ENCODE measurements at places on chromosomes 7 and 10.

GRCh38 chr7:42770114-42770513 is 141.8 kb downstream of the C7orf25 start:
- DNase-seq = no peak

DNA sequence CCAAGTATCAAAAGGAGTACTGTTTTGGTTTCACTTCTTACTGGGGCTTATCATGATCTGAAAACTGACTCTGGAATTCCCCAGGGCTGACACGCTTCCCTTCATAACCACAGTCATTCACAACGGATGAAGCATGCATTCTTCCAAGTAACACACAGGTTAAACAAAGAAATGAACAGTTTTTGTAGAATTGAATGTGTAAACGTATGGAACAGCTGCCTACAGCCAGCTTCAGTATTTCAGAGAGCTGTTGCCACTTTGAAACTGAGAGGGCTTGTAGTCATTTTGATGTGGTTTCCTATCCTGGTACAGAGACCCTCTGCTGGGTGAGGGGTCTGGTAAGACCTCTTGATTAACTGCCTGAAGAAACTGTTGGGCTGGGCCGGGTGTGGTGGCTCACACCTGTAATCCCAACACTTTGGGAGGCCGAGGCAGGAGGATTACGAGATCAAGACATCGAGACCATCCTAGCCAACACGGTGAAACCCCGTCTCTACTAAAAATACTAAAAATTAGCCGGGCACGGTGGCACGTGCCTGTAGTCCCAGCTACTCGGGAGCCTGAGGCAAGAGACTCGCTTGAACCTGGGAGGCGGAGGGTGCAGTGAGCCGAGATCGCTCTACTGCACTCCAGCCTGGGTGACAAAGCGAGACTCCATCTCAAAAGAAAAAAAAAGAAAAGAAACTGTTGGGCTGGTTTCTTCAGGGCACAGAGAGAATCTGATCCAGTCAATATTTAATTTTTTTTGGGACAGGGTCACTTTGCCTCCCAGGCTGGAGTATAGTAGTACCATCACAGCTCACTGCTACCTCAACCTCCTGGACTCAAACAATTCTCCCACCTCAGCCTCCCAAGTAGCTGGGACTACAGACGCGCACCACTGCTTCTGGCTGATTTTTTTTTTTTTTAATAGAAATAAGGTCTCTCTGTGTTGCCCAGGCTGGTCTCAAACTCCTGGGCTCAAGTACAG is 4.7 kb downstream of the NFE2L3 start:
- DNase-seq = peak; percentile 80

DNA sequence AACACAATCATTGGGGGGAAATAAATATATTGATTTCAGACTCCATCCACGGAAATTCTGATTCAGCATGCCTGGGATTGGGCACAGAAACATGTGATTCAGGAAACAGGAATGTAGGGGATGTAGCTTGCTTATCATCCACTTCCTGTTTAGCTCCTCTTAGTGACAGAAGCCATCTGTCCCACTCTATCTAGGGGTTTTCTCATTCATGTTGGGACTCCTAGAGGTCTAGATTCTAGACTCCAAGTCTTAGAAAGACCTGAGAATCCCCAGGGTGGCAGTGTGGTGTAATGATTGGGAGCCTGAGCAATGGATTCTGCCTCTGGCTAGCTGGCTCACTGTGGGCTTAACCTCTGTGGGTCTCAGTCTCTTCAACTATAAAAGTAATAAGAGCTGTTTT is 67.9 kb downstream of the CDK1 start:
- DNase-seq = no peak

DNA sequence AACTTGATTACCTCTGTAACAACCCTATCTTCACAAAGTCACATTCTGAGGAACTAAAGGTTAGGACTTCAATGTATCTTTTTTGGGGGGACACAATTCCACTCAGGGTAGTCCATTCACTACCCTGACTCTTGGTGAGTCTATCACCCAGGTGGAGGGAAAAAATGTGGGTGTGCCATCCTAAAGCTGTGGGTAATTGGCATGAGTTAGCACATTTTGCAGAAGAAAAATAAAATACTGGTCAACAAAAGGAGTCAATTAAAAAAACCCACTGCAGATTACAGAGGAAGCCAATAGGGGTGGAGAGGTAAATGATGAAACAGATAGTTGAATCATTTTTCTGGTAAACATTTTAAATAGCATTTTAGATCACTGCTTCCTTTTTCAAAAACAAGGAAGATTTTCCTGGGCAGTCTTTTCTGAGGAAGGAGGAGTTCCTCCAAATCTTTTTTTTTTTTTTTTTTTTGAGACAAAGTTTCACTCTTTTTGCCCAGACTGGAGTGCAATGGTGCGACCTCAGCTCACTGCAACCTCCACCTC is 5.1 kb upstream of the BLVRA start:
- DNase-seq = no peak

- DNase-seq = no peak
Observed at GRCh38 chr7:7151285-7151684, 31.1 kb upstream of the C1GALT1 start.

- DNase-seq = no peak
Observed at GRCh38 chr7:151226560-151226874, 488 bp downstream of the ABCF2 start.

GRCh38 chr7:84744385-84744784 is 442.5 kb downstream of the SEMA3D start:
- DNase-seq = no peak

DNA sequence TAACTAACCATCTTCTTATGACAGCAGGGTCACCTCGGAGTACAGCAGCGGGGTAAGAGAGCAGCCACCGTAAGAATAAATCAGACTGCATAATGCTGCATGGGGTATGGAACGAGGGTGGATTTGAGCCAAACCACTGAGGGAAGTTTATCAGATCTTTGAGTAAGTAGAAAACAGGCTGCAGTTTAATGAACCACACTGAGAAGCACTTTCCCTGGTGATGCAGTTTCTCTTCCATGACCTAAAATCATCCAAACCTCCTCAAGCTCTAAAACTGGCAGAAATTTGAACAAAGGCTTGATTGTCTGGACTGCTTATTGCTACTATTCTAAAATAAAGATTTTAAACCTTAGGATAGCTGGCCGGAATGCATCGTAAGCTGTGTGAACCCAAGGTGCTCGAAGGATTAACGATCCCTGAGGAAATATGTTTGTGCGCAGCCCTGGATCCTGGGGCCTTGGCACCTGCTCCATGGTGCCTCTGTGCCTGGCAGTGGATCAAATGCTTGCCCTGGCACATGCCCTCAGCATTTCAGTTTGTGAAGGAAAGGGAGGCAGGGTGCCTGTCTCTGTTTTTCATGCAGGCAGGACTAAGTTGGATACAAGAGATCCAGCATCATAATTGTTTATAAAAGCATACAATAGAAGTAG is 322.7 kb downstream of the LHFPL3 start:
- no peak for DNase-seq

- DNase-seq = no peak
Observed at GRCh38 chr7:47379629-47380324, 202.1 kb downstream of the TNS3 start.

GRCh38 chr7:90411510-90411909 is 8.2 kb downstream of the CLDN12 start:
- no peak for DNase-seq

- DNase-seq = no peak
Observed at GRCh38 chr7:15687546-15688278, 1.2 kb upstream of the MEOX2 start.

DNA sequence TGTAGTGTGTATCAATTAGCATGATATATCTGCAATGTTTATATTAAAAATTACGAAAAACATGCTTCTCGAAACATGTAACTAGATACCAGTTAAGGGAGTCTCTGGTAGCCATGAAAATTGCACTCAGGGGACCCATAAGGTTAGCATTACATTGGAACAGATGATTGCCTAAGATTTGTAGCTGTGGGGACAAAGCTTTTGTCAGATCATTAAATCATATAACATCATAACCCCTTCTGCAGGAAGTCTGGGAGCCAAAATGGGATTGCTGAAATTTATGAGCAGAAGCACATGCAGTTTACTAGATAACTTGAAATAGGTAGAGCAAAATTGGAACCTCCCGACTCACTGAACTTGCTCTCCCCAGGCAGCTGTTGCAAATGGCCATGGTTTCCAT is 235.0 kb upstream of the IGFBP3 start:
- DNase-seq = no peak

DNA sequence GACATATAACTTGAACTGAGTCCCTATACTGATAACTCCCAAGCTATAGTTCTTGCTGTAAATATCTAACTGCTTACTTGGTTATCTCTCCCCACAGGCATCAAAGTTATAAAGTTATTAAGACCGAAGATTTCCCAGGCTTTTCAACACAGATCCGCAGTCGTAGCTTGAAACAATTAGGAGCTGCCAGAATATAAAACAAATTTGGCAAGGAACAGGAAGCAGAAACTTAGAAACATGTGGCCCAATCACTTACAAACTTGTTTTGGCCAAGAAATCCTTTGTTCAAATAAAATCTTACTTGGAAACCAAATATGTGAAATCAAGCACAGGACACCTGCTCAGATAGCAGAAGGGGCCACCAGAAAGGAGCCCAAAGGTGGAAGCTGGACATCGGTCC is 9.0 kb downstream of the SLC16A12 start:
- no peak for DNase-seq

DNA sequence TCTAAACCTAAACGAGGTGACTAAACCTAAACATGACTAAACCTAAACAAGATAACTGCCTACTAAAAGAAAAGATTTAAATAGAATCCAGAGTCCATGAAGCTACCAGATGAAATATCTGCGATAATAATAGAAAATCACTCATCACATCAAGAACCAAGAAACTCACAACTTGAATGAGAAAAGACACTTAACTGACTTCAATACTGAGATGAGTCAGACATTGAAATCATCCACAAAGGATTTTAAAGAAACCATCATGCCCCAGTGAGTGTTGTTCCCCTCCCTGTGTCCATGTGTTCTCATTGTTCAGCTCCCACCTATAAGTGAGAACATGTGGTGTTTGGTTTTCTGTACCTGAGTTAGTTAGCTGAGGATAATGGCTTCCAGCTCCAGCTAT is 416.0 kb downstream of the CALN1 start:
- no peak for DNase-seq

DNA sequence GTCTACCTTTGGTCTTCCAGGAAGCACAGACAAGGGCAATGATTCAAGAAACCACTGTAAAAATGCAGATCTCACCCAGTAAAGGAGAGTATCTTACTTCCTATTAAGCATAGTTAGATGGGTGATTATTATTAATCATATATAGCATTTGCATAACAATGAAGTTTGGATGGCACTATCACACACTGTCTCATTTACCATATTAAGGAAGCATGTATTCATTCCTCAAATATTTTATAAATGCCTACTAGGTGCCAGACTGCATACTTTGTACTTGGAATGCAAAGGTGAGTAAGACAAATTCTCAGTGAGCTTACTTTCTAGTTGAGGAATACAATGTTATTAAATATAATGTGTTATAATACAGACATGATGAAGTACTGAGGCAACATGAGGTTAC is 53.9 kb upstream of the SKAP2 start:
- no peak for DNase-seq

GRCh38 chr10:112580267-112580666 is 133.3 kb downstream of the VTI1A start:
- DNase-seq = no peak

DNA sequence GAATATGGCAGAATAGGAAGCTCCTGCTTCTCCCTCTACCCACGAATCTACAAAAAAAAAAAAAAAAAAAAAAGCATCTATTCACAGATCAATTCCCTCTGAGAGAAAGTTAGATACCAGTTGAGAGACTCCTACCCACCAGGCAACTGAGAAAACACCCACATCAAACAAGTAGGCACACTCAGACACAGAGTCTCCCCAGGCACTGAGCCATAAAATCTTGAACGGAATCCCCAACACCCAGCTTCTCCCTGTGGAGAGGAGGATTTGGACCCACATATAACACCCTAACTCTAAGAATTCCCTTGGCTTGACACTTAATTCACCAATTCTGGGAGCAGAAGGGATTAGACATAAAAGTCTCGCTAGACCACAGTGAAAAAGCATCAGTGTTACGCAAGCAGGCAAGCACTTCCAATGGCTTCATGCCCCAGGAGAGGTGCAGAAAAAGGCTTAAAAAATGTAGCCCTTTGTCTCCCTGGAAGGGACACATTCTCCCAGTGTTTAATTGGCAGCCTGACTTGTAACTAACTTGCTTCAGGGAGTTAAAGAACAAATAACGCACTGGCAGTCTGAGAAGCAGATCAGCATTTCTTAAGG is 192.2 kb downstream of the ELAPOR2 start:
- no peak for DNase-seq

GRCh38 chr7:85896531-85896930 is 709.7 kb upstream of the SEMA3D start:
- no peak for DNase-seq

DNA sequence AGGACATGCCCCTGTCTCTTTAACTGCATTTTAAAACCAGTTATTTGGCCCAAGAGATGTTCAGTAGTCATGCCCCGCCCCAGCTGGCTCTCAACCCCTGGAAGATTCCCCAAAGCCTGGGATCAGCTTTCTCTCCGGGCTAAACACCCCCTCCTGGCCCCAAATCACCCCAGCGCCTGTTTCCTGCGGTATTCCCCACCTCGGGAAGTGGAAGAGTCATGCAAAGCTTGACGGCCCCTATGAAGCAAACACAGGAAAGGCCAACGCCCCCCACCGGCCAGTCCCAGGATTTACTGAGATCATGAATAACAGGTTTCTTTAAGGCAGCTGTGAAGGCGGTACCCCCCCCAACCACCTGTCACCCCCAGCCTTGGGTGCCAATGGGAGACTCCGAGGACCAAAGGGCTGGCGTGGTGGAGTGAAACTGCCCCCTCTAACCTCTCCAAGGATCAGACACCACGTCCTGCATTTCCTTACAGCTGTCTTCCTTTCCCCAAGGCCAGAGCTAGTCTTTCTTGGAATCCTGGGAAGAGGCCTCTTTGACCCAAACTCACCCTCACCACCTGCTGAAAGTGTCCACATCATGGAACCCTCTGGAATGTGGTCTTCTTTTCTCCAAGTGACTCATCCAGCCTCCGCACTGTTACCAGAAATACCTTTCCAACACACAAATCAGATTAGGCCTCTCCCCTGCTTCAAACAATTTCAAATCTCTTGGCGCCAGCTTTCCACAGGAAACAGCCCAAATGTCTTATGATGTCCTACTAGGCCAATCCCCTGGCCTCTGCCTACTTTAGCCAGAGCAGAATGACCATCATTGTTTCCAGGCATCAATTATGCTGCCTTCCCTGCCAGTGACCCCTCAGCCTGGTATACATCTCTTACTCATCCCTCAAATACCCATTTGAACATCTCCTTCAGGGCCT is 301.5 kb downstream of the ZEB1 start:
- no peak for DNase-seq

DNA sequence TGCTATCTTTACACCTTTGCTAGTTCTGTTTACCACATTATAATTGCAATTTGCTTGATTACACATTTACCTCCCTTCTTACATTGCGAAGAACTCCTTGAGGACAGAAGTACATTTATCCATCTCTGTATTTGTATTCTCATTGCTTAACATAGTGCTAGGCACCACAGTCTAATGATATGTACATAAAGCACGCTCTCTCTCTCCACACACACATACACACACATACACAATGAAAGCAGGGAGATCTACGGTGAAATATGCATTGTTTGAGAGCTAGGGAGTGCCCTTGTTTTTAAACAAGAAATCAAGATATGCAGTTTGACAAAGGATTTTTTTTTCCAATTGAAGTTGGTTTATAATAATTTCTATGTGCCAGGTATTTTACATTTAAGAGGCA is 148.7 kb downstream of the BMPER start:
- no peak for DNase-seq
